IPS DF 6.9 (cell line): ENCODE measurements at places on chromosomes 1 and 21.
A peak's percentile ranks its signal among the peaks of the same experiment; 100 is the strongest.

GRCh38 chr1:172287208-172287607, 133.3 kb upstream of the C1orf105 start:
- no peak for DNase-seq

- no peak for DNase-seq
Measured at GRCh38 chr21:41713495-41714281, 53.2 kb downstream of the RIPK4 start.

DNA sequence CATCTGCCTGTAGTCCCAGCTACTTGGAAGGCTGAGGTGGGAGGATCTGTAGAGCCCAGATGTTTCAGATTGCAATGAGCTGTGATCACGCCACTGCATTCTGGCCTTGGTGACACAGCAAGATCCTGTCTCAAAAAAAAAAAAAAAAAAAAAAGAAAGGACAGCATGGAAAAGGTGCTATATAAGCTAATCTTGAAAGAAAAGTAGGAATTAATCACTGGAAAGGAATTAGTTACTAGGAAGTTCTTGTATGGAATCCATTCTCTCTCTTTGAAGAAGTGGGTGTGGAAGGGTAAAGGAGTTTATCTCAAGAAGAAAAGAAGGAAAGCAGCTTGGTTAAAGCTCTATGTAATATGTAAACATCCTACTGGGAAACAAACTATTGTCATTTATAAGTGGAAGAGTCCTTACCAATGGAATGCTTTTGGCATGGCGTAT, 339.2 kb downstream of the DPYD start:
- DNase-seq = no peak

GRCh38 chr1:100736746-100737145, 17.2 kb downstream of the VCAM1 start:
- no peak for DNase-seq

GRCh38 chr1:186680245-186681061, at the start of gene PTGS2:
Gene PTGS2, minus strand, starts transcription at chr1:186680423. Its CDS starts 133 bp downstream, at chr1:186680290.
- peak; percentile 63 for DNase-seq

GRCh38 chr1:204641936-204642335, 43.6 kb downstream of the LRRN2 start:
- DNase-seq = no peak

DNA sequence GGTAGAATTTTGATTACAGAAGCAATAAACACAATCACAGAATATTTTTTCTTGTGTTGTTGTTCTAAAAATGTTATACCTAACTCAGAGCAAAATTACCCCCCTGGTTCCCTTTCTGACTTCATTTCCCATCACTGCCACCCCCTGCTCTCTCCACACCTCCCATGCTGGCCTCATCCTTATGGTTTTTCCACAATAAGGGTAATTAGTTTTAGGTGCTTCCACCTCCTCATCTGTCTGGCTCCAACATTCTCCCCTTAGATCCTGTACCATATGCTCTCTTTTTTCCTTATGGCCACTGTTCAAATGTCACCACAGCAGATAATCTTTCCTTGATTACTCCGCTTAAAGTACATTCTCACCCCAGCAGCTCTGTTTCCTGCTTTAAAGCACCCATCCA, 2208.6 kb downstream of the MRPL39 start:
- no peak for DNase-seq
